ENCODE measurements at places on chromosomes 1 and 21.

- no peak for DNase-seq
Observed at GRCh38 chr1:40976952-40977690, 2.4 kb upstream of the CTPS1 start.

GRCh38 chr1:211625040-211625439 lies 46.1 kb upstream of the SLC30A1 start:
- no peak for DNase-seq

DNA sequence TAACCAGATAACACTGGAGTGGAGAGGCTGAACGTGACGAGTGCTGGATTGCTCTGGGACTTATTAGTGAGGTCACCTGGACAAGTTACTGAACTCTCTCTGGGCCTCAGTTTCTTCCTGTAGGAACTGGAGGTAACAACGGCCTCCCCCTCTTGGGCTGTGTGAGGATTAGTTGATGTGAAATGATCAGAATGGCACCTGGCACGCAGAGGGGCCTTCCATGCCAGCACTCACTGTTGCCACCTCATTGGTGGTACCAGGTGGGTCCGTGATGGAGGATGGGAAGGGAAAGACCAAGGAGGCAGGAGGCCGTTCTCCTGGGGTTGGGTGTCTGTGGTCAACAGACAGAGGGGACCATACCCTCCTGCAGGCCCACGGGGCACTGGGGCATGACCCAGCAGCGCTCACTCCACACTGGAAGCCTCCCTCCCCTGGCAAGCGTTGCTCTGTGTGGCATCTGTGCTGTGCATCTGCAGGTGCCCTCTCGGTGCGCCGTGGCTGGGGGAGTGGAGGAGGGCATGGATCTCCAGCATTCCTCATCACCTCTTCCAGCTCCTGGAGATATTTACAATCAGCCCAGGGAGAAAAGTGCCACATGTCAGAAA lies 349.5 kb upstream of the VAMP3 start:
- no peak for DNase-seq

DNA sequence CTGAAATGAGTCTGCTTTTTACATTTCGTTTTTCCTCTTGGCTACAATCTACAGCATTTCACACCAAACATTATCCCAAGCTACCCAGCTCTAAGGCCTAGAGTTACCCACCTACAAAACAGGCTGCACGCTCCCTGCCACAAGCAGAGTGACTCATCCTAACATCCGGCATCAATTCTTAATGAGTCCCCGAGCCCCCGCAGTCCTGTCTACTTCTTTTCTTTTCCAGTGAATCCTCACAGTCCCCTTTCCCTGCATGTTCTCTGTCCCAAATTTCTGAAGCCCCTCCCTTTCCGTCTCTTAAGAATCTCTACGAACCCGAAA lies 650 bp downstream of the PCNX2 start:
- peak; percentile 30 for DNase-seq

DNA sequence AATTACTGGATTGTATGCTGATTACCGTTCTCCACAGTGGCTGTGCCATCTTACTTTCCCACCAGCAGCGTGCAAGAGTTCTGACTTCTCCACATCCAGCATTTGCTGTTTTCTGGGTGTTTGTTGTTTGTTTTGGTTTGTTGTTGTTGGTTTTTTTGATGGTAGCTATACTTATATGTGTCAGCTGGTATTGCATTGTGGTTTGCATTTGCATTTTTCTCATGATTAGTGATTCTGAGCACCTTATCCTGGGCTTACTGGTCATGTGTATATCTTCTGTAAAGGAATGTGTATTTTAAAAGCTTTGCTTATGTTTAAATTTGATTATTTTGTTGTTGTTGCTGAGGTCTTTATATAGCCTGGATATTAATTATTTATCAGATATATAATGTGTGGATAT lies 66.9 kb upstream of the MAP1LC3C start:
- DNase-seq: no peak

GRCh38 chr1:219298571-219299148 lies 125.0 kb downstream of the LYPLAL1 start:
- DNase-seq: no peak

GRCh38 chr1:4605158-4605557 lies 49.3 kb upstream of the AJAP1 start:
- DNase-seq: no peak

DNA sequence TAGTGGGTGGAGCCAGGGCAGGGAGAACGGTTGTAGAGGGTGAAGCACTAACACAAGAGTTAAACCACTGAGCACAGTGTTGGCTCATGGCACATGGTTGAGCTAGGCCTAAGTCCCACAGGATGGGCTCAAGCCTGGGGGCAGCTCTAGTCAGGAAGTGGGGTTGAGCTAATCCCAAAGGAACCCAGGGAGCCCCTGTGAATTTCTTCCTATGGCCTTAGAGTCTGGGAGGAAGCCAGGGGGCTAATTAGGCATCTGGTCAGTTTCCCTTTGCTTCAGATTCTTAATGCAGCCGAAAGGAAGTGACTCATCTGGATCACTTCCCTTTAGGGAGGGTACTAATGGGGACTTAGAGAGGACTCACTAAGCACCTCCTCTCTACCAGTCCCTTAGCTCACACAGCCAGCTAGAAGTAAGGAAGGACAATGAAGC lies 10.1 kb downstream of the CFAP45 start:
- DNase-seq: no peak

- DNase-seq: no peak
Observed at GRCh38 chr1:157653494-157653873, 47.1 kb downstream of the FCRL3 start.
